ENCODE measurements at places on chromosomes 7 and 10. TPM values are rescaled to one million over a fixed set of nuclear protein-coding genes. Genes with fewer than 3 reads are reported as not detected.

DNA sequence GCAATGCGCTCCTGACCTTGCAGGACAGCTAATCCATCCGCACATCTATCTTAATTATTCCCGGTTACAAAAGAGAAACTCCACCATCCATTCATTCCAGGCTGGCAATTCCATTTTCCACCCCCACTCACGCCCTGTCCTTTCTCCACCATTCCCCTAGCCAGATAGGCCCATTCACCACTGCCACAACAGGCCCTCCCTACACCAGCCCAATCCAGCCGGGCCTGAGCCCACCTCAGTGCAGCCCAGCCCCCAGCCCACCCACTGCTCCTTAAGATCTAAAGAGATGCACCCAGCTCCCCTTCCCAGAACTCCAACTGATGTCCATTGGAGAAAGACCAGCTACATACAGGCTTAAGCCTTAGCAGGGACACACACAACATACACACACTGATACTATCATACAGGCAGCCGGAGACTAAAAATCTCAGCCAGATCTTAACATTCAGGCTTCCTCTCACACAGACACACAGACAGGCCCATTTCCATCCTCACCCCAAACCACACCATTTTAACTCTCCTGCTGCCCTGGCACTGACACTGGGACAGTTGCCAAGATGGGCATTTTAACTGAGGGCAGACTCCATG lies 38.0 kb upstream of the PAX2 start:
- no peak overlapping the region for H3K27ac ChIP-seq
- no peaks in the 10 kb centered on the region for H3K4me1 ChIP-seq
- H3K4me3 ChIP-seq = no peak overlapping the region
- H3K27me3 ChIP-seq = peaks cover 61% of the 10 kb centered on the region
- no peaks in the 10 kb centered on the region for H3K36me3 ChIP-seq
- DNase-seq = no peak

GRCh38 chr7:119197877-119198527 lies 973.5 kb downstream of the ANKRD7 start:
- no peak overlapping the region for H3K27ac ChIP-seq
- H3K4me1 ChIP-seq = peaks cover 16% of the 10 kb centered on the region
- no peaks in the 10 kb centered on the region for H3K36me3 ChIP-seq
- DNase-seq = peak; percentile 88

Gene SEMA3C
- 3.1 TPM for total RNA-seq

Gene FAM24B
- total RNA-seq = 10.9 TPM

- DNase-seq = peak; percentile 38
- H3K4me1 ChIP-seq = no peaks in the 10 kb centered on the region
- H3K36me3 ChIP-seq = no peaks in the 10 kb centered on the region
- no peak overlapping the region for H3K4me3 ChIP-seq
- H3K27me3 ChIP-seq = no peaks in the 10 kb centered on the region
Measured at GRCh38 chr7:123492485-123492884, 41.9 kb downstream of the IQUB start.

GRCh38 chr7:137953043-137953664 lies 48.7 kb downstream of the CREB3L2 start:
- H3K27ac ChIP-seq = peak overlapping the region; percentile 81
- H3K4me3 ChIP-seq = no peak overlapping the region
- no peaks in the 10 kb centered on the region for H3K36me3 ChIP-seq
- DNase-seq = peak; percentile 45

GRCh38 chr7:80791509-80791929 lies 127.3 kb downstream of the SEMA3C start:
- no peak overlapping the region for H3K4me3 ChIP-seq
- H3K27me3 ChIP-seq = no peaks in the 10 kb centered on the region
- no peak overlapping the region for H3K27ac ChIP-seq
- DNase-seq = no peak
- H3K36me3 ChIP-seq = no peaks in the 10 kb centered on the region
- H3K4me1 ChIP-seq = no peaks in the 10 kb centered on the region

Gene GSDME
- total RNA-seq = 9.7 TPM

DNA sequence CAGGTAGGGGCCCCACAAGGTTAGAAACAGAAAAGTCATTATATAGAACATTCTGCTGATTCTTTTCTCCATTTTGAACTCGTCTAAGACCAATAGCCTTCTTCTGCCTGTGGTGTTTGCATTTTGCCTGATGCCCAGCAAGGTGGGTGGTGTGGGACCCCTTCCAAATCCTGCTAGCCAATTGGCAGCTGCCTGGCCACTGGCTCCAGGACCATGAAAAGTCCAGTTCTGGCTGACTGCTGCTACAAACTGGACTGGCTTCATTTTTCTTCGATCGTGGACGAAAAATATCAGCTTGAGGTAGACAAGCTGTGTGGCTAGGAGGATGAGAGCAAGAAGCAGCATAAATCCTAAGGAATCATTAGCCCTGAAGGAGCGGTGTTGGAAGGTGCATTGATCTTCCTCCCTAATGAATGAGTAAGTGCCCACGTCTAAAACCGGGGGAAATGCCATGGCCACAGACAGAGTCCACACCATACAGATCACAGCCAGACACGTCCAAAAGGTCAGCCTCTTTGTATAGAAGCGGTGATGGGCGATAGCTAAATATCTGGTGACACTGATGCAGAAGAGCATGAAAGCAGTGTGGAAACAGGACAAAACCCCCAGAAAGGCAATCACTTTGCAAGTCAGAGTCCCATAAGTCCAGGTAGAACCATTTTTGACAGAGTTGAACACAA lies 2.7 kb downstream of the GPR85 start:
- peaks cover 81% of the 10 kb centered on the region for H3K27me3 ChIP-seq
- DNase-seq = no peak
- H3K4me1 ChIP-seq = no peaks in the 10 kb centered on the region
- no peaks in the 10 kb centered on the region for H3K36me3 ChIP-seq
- H3K27ac ChIP-seq = no peak overlapping the region
